ENCODE measurements at places on chromosomes 2 and 18.

DNA sequence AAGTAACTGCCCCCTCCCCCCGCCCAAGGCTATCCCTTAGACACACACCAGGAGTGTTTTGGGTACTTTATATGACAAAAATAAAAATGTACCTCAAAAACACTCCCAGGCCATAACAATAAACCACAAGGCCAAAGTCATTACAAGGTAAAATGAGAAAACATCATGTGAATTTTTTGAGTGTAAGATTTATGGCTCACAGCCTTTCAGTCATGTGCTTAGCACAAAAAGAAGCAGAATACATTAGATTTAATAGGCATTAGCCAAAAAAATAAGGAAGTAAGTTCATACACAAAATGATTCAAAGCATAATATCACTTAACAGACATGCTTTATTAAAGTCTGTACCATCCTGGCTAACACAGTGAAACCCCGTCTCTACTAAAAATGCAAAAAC, 103.7 kb downstream of the CACNB4 start:
- DNase-seq = no peak

GRCh38 chr2:217797661-217798069, 205.1 kb downstream of the TNS1 start:
- no peak for DNase-seq

GRCh38 chr2:84876369-84876768, 4.5 kb downstream of the TRABD2A start:
- DNase-seq = no peak

DNA sequence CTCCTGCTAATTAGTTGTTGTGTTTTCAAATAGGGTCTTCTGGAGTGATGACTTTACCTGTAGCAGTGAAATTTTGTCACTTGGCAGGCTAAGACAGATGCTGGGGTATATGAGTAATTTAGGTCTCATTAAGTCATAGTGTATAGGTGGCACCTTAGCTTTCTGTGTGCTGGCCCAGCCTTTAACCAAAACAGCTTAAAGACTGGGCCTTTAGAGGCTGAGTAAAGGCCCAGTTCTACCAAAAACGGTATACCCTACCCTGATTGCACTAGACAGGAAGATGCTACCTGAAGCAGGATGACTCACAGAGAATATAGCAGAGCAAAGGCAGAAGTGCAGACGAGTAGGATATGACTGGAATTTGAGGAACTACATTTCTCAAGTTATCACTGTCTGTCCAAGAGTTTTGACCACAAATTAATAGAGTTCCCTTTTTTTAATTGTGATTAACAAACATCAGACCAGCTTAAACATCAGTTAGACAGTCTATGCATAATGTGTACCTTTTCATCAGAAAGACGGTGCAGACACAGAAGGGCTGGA, 337.9 kb upstream of the SALL3 start:
- DNase-seq = no peak

DNA sequence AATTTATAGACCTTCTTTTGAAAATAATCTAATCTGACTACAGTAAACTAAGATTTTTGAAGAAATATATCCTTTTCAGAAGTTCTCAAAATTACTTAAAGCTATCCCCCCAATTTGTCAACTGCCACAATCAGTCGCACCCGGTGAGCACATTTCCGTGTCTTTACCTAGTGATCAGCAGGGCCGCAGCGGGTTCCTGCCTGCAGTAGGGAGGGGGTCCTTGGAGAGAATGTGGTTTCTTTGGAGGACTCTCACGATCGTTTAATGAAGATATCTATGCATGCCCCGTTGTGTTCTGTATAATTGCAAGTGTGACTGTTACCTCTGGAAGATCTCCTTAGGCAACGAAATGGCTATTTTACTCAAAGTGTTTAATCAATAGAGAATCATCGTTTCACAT, 251.9 kb upstream of the RAB12 start:
- DNase-seq = peak; percentile 46

- DNase-seq = no peak
These were observed 40.0 kb downstream of the WDSUB1 start for GRCh38 chr2:159246325-159246988.

DNA sequence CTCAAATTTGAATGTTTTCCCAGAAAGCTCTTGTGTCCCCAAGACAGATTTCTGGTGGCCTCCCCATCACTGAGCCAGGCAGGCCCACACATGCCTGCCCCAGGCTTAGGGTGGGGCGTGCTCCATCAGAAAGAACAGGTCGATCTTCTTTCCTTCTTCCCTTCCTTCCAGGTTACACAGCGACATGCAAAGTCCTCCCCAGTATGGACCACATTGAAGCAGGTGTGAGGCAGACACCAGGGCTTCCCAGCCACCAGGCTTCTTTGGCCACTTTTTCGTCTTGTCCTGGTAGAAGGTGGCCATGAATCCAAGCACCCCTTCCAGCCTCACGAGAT, 41.4 kb upstream of the LAPTM4A start:
- DNase-seq = no peak

GRCh38 chr2:9758741-9759140, 84.5 kb upstream of the TAF1B start:
- no peak for DNase-seq

GRCh38 chr18:59272891-59273758, at the start of gene RAX:
RAX (minus strand) TSS chr18:59273454; CDS start chr18:59273206, 248 bp downstream.
- DNase-seq = peak; percentile 98

DNA sequence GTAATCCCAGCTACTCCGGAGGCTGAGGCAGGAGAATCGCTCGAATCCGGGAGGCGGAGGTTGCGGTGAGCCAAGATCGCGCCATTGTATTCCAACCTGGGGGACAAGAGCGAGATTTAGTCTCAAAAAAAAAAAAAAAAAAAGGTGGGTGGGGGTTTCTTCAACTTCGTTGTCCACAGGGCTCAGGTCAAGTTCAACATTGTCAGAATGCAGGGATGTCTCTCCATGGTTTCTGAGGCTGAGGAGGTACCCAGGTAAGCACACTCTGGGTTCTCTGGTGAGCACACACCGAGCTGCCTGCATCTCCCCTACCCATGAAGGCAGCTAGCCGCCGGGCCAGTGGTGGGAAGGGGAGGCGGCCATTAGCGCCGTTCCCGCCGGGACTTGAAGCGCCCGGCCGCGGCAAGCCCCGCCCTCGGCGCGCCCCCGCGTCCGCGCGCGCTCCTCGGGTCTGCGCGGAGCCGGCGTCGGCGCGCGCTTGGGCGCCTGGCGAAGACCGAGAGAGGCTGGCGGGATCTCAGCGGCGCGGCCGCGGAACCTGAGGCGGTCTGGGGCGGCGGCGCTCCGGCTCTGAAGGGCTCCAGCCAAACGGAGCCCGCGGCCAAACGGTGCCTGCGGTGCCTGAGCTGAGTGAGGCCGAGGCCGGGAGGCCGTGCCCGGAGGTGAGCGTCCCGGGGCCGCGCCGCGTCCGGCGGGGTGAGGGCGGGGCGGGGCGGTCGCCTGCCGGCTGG, at the start of gene UBXN2A:
Gene UBXN2A, plus strand, starts transcription at position 477 of the 731 bp plus-strand sequence. CDS start 17,852 bp downstream, outside the sequence.
- peak; percentile 95 for DNase-seq

DNA sequence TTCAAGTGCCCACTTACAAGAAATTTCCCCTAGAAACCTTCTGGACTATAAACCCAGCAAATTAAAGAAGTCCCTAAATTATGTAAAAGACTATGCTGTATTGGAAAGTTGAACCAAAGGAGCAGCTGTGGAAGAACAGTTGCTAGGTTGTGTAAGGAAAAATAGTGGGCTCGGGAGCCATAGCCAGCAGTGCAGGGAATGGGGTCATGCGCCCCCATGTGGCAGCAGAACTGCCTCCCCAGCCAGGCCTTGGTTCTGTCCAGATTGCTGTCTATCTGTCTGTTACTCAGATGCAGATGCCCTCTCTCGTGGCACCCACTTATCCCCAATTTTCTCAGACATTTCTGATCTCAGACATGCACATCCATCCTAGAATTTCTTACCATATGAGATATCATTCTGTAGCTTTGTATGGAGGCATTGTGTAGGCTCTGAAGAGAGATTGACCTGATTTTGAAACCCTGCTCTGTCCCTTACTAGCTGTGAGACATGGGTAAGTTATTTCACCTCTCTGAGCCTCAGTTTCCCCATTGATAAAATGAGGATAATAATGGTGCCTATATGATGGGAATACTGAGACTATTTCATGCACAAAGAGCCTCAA, 258.3 kb downstream of the SS18 start:
- peak; percentile 69 for DNase-seq

DNA sequence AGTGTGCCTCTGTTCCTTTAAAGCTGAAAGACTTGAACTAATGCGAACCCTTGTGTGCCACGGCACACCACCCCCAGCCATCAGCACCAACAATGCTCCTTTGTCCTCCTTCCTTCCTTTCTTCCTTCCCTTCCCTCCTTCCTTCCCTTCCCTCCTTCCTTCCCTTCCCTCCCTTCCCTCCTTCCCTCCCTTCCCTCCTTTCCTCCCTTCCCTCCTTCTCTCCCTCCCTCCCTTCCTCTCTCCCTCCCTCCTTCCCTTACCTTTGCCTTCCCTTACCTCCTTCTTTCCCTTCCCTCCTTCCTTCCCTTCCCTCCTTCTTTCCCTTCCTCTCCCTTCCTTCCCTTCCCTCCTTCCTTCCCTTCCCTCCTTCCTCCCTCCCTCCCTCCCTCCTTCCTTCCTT, 208.3 kb upstream of the PXDN start:
- DNase-seq = no peak

DNA sequence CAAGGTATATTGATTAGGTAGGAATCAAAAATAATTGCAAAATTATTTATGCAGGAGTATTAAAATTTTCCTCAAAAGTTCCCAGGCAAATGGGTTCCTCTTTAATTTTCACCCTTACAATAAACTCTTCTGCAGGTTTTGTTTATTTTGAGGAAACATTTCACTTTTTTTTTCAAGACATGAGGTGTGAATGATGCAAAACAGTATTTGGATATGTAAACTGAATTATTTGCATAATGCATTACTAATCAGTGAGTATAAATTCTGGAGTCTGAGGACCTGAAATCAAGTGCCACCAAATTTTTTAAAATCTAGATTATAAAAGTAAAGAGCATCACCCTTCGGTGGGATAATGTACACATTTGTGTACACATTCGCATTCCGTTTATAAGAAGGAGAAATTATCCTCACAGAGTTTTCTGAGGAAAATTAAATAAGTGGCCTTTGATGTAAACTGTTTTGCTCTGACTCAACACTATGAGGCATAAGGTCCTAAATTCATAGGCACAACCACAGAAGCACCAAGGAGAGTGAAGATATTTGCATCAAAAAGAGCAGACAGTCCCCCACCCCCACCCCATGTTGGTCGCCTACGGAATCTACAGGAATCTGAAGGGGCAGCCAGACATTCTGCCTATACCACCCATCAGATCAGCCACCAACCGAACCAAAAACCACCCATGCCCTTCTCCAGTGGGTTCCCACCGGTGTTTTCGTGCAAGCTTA, 33.1 kb downstream of the BCL11A start:
- DNase-seq = peak; percentile 79

- DNase-seq = no peak
These were observed 47.3 kb downstream of the ARHGEF4 start for GRCh38 chr2:130884013-130884412.

DNA sequence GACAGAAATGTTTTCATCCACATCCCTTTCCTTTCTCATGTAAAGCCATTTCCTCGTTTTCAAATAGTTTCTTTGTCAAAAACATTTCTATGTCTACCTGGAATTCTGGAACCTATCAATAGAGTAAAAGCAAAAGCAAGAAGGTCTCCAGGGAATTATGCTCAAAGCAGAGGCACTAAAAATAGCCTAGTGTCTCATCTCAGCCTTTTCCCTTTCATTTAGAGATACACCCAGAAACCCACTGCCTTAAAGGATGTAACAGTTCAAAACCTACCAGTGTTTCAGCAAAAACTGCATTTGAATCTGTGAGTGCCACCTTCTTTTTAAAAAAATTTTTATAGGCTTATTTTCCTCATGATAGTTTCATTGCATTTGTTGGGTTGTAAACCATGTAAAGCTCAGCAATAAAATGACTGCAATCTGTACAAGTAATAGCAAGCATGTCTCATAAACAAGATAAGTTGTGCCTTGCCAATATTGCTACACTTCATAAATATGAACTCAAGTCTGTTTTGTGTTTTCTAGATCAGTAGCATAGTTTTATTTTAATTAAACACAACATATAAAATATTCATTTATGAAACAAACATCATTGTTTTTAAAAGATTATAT, 927.3 kb upstream of the ACVR2A start:
- no peak for DNase-seq

DNA sequence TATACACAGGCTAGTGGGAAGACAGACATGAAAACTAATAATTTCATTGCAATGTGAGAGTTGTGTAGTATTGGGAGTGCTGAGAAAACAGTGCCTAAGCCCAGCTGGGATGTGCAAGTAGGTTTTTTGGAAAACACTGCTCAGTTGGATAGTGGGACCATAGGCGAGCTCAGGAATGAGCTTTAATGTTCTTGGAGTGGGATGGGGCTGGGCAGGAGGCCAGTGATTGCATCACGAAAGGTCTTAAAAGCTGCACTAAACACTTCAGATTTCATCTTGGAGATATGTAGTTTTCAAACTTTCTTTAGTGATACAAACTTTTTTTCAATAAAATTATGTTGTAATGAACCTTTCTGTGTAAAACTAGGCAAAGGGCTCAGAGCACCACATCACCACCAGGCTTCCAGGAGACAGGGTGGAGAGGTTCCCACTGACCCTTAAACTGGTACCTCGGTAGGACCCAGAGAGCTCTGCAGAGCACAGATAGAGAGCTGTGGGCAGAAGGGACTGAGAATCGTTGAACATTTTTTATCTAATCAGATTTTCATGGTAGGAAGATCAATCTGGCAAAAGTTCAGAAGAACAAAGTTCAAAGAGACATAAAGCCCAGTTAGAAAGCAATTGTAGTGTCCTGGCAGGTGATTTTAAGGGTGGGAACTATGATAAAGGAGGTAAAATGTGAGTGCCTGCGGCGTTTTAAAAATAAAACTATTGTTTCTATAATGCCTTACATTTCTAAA, 176.2 kb downstream of the TRABD2A start:
- DNase-seq = no peak

DNA sequence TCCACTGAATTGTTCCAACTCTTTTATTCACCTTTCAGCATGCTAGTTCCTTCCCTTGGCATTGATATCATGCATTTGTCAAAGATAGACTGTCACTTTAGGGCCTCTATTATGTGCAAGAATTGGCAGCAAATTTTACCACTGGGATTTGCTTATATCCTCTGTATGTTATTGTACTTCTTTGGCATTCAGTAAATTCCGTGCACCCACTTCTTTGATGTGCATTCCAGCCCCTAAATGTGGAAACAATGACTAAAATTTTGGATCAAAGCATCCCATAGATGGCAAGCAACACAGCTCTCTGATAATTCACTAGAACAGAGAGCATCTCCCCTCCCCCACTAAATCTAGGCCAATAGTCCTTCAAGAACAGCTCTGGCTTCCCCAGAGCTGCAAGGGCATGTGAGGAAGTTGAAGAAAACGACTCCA, 399.0 kb upstream of the HNRNPA3 start:
- DNase-seq = no peak

- DNase-seq = no peak
These were observed 16.0 kb upstream of the SERPINB3 start for GRCh38 chr18:63677500-63678225.

GRCh38 chr18:29664278-29665036, 1378.1 kb downstream of the DSC3 start:
- DNase-seq = no peak

DNA sequence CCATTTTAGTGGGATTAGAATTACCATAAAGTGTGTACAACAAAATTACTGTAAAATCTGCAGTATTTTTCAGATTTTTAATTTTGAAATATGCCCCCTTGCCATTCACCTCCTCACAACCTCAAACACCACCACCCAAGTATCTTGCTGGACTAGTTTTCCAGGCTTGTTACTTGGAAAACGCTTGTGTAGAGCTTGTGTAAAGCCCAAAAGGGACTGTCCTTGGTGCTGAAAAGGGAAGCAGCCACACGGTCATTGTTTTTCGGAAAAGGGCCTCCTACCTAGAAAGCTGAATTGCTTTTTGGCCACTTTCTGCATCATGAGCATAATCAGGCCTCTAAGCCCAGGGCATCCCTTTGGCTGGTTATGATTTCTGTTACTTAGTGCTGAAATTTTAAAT, 563.4 kb downstream of the LRRTM4 start:
- peak; percentile 3 for DNase-seq

Measured in H7 (cell line).